Umbilical cord (tissue), 2 donors: ENCODE measurements at places on chromosomes 3 and 15.
A peak's percentile ranks its signal among the peaks of the same experiment; 100 is the strongest.

DNA sequence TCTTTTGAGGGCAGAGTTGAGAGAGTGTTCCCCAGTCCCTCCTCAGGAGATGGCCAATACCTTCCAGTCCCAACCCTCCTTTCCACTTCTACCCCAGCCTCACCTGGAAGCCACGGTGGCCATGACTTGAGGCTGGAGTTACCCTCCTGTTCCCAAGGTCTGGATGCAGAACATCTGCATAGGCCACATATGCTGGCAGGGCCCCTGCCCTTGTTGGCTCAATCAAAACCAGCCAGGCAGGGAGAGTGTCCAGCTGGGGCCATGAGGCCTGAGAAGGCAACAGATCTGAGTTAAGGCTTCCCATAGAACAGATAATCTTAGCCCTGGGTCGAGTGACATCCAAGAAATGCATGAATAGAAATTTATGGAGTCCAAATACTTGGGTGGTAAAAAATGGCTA lies 23.6 kb upstream of the VIPR1 start:
- no peak for DNase-seq

GRCh38 chr3:38840987-38841386 lies 25.0 kb upstream of the SCN10A start:
- no peak for DNase-seq

- no peak for DNase-seq
These were observed 242.8 kb upstream of the ICE2 start for GRCh38 chr15:60721707-60722106.

DNA sequence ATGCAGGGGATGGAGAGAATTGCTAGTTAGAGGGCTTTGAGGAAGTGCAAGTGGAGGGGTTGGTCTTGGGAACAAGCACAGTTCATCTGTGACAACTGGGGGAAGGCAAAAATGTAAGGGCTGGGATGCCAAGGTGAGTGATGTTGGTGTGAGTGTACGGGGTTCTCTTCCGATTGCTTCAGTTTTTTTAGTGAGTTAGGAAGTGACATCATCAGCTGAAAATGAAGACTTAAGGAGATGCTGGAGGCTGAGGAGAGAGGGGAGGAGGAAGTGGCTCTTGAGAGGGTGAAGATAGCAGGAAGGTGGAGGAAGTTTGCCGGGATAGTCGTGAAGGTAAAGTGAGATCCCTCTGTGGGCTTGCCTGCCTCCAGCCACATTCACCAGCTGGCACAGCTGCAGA lies 12.7 kb downstream of the TICRR start:
- no peak for DNase-seq

DNA sequence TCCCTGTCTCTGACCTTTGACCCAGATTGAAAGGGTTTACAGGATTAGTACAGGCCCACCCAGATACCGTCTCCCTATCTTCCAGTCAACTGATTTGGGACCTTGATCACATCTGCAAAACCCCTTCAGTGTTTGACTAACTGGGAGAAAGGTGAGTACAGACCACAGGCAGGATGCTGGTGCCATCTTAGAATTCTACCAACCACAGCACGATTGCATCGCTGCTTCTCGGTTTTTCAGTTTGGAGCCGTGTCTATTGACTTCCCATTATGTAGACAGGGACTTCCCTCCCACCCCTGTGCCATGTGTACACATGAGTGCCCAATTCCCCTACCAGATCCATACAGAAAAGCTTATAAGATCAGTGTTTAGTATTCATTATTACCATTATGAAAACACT lies 6.6 kb upstream of the KLF13 start:
- DNase-seq, result no peak

DNA sequence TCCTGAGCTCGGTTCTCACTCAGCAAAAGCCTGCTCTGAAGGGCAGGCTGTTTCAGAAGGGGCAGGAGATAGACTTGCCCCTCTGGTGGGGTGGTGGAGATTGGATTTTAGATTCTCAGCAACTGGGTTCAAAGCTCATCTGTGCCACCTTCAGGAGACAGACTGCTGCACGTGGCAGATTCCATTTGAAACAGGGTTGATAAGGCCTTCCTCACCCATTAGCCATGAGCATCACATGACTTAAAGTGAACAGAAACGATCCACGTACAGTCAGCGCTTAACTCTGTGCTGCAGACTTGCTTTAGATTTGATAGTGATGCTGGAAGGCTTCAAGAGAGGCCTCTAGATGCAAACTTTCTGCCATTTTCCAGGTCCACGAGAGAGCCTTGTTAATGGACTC lies 35.0 kb upstream of the MGLL start:
- no peak for DNase-seq

GRCh38 chr15:71748293-71748718 lies 62.0 kb upstream of the NR2E3 start:
- DNase-seq, result no peak

- DNase-seq, result peak; percentile 48
These were observed 51.9 kb downstream of the BBX start for GRCh38 chr3:107574650-107575049.

- DNase-seq, result no peak
These were observed 12.5 kb downstream of the CHDH start for GRCh38 chr3:53833700-53834099.

GRCh38 chr3:107387555-107387954 lies 10.3 kb downstream of the CCDC54 start:
- DNase-seq, result no peak

GRCh38 chr3:151037746-151038477 lies 47.6 kb upstream of the MED12L start:
- peak; percentile 85 for DNase-seq
